ENCODE measurements at places on chromosomes 11 and 22.

GRCh38 chr22:20436307-20436767 lies 1.3 kb downstream of the SCARF2 start:
- no peak for DNase-seq

DNA sequence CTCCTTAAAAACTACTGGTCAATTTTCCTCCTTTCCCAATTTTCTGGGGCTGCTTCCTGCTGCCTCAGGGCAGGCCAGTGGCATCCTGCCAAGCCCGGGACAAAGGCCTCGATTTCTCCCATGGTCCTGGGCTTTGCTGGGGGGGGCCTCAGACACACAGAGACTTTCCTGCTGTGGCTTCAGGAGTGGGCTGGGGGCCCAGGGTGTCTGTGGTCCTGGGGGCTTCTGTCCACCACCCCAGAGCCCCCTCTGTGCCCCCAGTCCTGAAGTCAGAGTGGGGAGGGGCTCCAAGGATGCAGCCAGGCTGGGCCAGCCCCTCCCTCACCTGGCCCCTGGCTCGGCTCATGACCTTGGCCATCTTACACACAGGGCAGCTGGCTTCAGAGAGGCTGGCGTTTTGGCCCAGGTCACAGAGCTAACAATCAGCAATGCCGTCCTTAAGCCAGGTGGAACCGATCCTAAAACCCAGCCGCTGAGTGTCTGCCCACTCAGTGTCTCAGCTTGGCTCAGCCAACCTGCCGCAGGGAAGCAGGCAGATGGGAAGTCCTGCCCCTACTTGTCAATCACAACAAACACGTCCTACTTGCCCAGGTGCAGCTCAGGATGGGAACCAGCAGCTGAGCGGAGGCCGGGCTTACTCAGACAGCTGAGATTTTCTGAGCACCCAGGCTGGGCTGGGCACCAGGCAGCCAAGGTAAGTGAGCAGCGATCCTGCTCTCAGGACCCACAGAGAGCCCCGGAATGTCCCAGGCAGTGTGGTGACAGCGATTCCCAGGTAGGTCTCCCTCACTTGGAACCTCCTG lies 34.6 kb downstream of the OSBPL5 start:
- no peak for DNase-seq

DNA sequence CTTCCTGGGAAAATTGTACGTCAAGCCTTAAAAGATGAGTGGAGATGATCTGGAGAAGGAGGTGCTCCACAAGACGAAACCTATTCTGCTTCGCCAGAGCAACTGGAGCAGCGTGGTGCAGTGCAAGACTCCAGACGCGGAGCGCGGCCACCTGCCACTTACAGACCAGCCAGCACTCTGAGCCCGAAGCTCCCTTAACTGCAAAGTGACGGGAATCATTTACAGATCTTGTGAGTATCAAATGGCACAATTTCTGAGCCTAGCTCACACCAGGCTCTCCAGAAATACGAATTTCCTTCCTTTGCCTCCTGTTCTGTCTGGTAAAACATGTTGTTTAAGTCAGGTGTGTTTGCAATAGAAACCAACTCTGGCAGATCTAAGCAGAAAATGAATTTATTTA lies 369.3 kb downstream of the CADM1 start:
- no peak for DNase-seq

DNA sequence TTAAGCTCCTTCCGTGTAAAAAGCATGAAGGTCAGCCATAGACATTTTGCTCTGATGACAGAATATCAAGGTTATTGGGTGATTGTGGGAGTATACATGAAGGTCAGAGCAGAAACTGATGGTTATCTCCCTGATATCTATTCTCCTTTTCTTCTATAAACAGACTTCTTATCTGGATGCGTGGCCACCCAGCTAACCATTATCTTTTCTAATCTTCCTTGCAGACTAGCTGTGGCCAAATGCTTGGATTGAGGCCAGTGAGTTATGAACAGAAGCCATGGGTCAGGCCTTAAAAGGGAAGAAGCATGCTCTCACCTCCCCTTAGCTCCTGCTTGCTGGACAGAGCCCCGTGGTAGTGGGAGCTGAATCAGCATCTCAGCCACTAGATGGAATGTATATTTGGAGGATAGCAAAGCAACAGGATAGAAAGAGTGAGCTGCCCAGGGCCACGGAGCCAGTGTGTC lies 31.3 kb upstream of the LRRC55 start:
- no peak for DNase-seq

DNA sequence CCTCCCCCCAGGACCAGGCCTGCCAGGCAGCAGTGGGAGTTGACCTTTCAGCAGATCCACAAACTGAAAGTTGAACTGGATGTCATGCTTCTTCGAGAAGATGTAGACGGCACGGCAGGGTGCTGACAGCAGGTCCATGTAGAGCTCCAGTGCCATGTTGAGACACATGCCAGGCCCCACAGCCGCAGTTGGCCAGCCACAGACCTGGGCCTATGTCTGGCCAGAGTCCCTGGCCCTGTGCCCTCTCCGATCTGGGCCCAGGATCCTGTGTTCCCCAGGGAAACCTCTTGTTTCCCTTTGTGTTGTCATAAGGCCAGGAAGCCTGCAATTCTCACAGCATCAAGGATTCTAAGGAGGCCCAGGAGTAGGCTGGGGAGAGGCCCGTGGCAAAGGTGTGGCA lies at the start of gene GSTT4:
GSTT4 (minus strand) TSS at position 253 of the 400 bp plus-strand sequence; CDS start at position 156, 97 bp downstream.
- DNase-seq = no peak

DNA sequence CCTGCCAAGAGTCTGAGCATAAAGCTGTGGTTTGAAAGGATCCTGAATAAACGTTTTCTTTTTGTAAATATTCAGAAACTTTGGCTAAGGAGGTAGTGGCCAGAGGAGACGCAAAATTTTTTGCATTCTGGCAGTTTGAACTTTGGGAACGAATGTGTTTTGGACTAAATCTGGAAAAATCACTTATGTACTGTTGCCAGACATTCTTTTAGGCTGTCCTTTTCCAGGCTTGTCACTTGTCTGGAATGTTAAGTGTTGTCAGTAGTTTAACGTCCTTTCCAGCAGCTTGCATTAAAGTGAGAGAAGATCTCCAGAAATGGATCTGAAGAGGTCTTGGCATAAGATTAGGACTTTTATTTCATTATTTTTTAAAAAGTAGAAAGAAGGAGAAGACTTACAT lies 18.5 kb downstream of the SPECC1L start:
- DNase-seq = no peak

- DNase-seq = no peak
Measured at GRCh38 chr11:45451766-45452440, 165.8 kb upstream of the SYT13 start.

- DNase-seq = no peak
Measured at GRCh38 chr11:12377106-12377823, at the start of gene PARVA. TSS of gene PARVA (plus strand) at chr11:12377571. CDS start at chr11:12377648, 77 bp downstream.

GRCh38 chr11:129546266-129546665 lies 170.6 kb downstream of the BARX2 start:
- DNase-seq = no peak

DNA sequence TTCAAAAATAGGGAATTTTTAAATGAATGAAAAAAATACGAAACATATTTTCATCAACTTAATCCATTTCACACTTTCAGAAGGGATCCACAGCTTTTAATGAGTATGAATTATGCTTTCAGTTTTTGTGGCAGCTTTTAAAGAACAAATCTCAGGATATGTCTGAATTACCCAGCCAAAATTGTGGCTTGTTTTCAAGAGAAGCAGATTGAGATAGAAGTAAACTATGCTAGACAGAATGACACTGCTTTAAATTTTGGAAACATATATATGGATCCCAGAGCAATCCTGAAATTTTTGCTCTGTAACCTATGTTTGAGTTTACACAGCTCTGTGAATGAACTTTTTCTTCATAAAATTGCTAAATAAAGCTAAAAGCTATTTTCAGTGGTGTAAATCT lies 2.4 kb upstream of the HINFP start:
- no peak for DNase-seq

DNA sequence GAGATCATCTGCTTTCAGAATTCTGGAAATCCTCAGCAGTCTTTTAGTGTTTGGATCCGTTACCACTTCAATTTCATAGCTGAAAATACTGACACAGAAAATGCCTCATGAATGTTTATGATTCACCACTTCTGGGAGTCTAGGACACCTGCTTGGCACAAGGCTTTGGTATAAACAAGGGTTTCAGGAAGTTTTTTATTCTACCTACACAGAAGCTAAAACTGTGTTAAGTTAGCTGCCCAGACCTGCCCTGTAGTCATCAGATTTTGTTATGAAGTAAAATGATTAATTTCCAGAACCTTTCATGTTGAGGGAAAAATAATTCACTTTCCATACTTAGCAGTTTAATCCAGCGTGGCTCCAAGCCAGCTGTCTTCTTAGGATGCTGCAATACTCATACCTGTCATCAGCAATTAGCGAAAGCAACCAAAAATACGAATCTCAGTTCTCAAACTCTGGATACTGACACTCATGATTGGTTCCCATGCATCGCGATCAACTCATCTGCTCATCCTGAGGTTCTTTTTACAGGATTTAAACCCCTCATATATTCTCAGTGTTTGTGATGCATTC lies 458.5 kb upstream of the CCDC90B start:
- no peak for DNase-seq

DNA sequence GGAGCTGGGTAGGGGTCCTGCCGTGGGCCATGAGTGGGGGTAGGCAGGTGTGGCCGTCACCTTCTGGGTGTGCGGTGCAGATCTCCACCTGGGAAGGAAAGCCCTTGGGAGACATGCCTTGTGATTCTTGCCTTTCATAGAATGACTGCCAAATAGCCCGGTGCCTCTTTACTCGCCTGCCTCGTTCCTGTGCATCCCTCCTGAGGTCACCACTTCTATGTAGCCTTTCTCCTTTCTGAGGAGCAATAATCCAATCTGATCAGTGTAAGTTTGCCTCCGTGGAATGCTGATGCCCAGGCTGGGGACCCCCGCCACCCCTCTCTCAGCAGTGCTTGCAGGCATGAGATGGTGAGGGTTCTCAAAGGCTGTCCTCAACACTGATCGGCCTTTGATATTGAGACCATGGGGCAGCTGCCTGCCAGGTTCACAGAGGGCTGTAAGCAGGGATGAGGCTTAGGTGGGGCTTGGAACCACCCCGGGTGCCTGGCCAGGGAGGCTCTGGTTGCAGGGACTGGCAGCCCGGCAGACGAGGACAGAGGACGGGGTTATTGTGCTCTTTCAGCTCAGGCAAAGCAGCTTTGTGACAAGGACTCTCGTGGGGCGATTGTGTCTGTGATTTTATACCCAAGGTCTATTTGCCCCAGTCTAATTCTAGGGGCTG lies 86.1 kb upstream of the WNT7B start:
- no peak for DNase-seq

- no peak for DNase-seq
Measured at GRCh38 chr11:117172724-117173421, 5.7 kb upstream of the SIDT2 start.

DNA sequence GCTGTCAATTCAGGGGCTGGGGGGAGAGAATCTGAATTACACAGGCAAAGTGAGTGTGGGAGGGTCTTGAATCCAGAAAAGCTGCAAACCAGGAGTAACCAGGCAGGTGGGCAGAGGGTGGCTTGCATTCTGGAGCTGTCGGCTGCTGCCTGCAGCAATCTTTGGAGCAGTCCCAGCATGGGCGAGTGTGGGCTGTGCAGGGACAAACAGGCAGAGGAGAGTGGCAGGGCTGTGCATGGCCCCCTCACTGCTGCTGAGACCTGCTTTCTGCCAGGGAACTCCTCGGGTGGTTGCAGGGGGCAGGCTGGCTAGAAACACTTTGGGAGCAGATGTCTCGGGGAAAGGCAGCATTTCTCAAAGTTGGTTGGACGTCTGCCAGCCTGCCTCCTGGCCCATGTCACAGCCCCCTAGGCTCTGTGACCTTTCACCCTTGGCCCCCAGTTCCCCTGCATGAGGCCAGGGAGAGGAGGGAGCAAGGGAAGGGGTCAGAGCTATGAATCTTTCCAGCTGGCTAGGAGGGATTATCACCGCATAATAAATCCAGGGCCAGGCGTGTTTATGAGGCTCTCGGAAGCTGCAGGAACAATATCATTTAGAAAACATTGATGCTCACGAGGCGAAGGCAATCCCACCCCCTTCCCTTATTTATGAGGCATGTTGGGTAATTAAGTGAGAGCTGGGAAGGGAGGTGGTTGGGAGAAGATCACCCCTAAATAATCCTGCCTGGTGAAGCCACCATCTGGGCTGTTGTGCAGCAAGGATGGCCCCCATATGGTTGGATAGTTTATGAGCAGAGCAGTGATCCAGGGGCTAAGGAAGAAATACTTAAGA lies 212.3 kb upstream of the NCAM1 start:
- DNase-seq = no peak

DNA sequence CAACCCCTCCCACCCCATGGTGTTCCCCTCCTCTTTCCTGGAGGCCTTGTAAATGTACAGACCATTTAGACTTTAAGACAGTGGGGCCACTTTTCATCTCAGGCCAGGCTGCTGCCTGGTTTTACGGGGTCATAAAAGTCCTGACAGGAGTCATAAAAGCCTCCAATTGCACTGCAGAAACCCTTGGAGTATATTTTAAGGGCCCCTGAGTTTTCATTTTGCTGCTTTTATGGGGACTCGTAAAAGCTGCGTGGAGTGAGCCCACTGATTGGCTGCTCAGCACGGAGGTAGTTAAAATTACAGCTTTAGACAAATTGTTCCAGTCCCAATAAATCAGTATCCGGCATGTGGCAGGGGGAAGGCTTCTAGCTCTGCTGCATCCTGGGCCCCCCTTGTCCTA lies 627.6 kb downstream of the NTM start:
- no peak for DNase-seq

DNA sequence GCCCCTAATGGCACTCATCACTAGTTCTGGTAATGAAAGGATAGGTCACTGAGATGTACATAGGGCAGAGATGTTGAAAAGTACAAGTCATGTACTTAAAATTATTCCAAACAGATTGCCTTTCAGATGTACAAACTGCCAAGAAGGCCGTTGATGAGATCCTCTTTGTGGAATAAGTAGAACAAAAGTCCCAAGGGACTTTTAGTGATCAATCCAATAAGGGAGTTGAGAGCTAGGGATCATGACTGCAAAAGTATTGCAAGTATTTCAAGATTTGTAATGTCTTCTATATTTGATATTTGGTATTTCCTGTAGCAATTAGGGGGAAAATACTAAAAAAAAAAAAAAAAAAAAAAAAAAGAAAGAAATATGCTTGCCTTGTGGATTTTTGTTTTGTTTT lies 82.2 kb downstream of the ATG16L2 start:
- no peak for DNase-seq

- DNase-seq = no peak
Measured at GRCh38 chr11:11250470-11250869, 102.6 kb downstream of the CSNK2A3 start.

All from CD4-positive, alpha-beta T cell (primary cell).